ENCODE measurements at places on chromosomes 5 and 9. TPM values are rescaled to one million over a fixed set of nuclear protein-coding genes. Genes with fewer than 3 reads are reported as not detected.

Gene GPRIN1
- total RNA-seq = 12.4 TPM

Gene CARD9
- 0.05 TPM for total RNA-seq

Gene FCN2
- total RNA-seq = not detected

DNA sequence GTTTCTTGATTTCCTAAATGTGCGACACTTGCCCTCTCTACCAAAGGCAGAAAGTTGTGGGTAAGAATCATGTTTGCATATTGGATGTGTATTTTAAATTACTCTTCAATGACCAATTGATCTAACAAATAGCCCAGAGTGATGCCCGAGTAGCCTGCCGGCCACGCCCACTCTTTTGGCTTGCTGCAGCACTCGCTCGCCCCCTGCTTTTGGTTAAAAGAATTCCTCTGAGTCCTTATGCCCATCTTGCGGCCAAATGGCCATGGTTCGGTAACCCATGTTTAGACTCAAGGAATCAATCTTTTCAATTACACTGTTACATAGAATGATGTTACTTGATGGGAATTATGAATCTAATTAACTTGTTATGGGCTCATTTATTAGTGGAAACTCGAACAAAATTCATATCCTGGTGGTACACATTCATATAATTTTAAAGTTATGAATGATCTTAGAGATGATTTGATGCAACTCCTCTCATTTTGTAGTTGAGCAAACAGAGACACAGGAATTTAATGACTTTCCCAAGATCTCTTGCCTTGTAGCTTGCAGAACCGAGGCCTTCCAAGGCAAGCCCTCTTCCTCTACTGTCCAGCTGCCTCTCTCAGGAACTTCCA, 36.5 kb downstream of the PPIC start:
- DNase-seq = peak; percentile 7

- no peak for DNase-seq
These were observed 145.0 kb downstream of the ADCY2 start for GRCh38 chr5:7540736-7541485.

DNA sequence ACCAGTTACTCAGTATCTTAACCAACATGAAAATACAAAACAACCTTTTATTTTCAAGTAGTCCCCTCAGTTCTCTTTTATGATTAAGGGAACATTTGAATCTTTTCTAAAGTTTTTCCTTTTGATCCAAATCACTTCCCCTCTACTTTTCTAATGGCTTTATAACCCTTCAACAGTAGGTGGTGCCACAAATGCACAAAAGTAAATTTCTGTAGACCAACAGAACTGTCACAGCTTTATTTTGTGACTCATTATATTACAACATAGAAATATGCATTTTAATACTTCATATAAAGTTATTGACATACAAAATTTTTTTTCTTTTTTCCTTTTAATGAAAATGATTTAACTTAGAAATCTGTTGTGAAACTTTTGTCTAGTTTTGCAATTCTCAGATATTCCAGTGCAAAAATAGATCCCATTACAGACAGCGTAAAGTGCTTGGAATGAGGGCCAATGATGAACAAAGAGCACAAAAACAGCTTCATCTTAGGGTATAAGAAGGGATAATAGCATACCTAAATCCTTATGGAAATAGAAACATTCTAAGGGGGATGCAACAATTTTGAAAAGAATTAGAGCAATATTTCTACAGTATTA, 17.0 kb downstream of the NIPSNAP3B start:
- DNase-seq = peak; percentile 52

DNA sequence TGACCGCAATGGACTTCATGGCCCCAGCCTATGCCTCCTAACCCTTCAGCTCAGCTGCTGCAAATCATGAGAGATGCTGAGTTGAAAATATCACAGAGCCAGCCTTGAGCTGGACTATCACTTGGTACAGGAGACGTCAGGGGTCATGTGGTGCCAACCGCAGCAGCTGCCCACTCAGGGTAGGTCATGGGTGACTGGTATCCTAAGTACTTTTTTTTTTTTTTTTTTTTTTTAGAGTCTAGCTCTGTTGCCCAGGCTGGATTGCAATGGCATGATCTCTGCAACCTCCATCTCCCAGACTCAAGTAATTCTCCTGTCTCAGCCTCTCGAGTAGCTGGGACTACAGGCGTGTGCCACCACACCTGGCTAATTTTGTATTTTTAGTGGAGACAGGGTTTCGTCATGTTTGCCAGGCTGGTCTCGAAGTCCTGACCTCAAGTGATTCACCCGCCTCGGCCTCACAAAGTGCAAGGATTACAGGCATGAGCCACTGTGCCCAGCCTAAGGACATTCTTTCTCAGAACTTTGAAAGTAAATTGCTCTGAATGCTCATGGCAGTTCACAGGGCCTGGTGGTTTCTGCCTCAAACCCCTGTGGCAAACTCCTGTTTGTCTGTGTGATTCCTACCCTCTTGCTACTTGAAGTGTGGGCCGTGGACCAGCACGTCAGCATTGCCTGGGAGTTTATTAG, 21.3 kb downstream of the WWC1 start:
- peak; percentile 84 for DNase-seq

DNA sequence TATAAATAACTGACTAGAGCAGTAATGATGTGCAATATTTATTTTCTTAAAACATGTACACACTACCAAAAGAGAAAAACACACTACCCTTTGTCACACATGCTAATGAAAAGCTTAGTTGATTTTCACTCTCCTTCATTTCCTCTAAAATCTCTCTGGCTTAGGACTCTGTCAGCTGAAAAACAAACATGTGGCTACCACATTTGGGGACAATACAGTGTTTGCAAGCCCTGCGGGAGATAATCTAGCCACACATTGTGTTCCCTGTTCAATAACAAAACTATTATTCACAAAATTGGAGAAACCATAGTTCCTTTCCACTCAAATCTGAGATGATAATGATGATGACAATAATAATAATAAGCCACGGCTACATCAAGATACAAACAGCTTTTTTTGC, 3.5 kb upstream of the LOX start:
- DNase-seq = no peak

DNA sequence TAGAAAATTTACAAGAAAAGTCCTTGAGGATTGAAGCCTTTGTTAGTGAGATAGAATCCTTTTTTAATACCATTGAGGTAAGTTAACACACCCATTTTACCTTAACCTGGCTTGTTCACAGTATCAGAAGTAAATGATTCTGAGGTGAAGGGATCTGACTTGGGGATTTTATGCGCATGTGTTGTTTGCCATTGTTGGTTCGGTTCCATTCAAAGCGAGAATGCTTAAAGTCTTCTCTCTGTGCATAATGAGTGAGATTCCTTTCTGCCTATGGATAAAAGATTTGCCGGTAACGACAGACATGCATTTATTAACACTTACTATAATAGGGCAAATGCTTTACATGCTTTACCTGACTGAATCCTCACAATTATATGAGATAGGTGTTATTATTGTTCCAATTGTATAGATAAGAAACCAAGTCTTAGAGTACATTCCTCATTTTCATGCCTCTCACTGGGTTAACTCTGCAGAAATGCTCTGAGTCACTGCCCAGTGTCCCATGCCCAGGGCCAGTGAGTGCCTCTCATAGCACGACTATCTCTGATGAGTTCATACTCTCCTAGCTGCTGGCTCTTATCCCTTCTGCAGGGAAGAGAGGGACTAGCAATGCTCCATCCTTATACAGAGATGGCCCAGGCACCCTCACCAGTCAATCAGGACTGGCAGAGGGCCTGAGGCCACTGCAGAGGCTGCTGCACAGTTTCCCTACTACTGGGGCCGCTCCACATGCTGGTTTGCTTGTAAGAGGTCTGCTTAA, 54.4 kb downstream of the CMYA5 start:
- no peak for DNase-seq

DNA sequence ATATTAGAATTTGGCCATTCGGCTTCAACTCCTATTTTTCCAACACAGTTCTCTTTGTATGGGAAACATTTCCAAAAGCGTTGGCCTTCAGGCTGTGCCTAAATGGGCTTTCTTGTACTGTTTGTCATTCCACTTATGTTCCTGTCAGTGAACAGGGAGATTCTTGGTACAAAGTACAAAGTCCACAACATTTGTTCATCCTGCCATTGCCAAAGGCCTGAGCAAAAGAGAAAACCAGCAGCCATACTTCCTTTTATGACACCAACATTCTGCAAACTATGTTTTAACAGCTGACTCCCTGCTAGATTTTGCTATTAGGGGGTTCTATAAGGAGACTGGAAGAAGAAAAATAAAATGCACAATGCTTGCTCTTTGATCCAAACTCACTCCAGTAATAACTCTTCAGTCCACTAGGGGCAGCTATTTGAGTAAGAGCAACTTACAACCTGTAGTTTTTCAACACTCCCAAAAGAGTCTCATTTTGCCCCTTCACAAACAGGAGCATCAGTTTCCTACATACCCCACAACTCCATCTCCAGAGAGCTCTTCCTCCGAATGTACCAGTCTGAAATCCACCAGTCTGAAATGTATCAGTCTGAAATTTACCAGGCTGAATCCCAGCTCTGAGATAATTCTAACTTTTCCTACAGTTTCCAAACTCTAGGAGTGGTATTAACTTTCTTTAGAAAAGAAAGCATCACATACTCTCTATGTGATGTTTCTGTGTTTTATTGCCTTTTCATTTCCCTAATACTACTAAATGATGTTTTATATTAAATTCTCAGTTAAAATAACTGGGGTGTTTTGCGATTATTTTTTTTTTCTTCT, 693.8 kb downstream of the DNAH5 start:
- DNase-seq = peak; percentile 44

Measured in M059J (cell line).